Thyroid gland (tissue), 4 donors: ENCODE measurements at places on chromosomes 13 and 19. TPM values are rescaled to one million over a fixed set of nuclear protein-coding genes. Genes with fewer than 3 reads are reported as not detected.

DNA sequence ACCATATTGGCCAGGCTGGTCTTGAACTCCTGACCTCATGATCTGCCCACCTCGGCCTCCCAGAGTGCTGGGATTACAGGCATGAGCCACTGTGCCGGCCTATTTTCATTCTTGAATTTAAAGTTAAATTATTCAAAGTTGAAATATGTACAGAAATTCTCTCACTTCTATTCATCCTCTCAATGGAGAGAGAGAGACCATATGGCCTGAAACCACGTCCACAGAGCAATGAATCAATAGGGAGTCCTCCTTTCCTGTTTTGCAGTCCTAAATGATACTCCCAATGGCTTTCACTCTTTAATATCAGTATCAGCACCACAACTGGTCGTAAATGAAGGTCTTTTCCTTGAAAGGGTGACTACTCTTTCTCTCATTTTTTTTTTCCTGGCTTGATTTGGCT, 30.5 kb upstream of the KCTD4 start:
- no peaks in the 10 kb centered on the region for H3K27me3 ChIP-seq
- no peak overlapping the region for H3K27ac ChIP-seq
- no peaks in the 10 kb centered on the region for H3K36me3 ChIP-seq
- no peak overlapping the region for H3K4me3 ChIP-seq
- no peak for DNase-seq
- no peaks in the 10 kb centered on the region for H3K4me1 ChIP-seq

- H3K27me3 ChIP-seq, result no peaks in the 10 kb centered on the region
- H3K4me1 ChIP-seq, result no peaks in the 10 kb centered on the region
- no peaks in the 10 kb centered on the region for H3K36me3 ChIP-seq
- DNase-seq, result no peak
- no peak overlapping the region for H3K27ac ChIP-seq
- H3K4me3 ChIP-seq, result no peak overlapping the region
Observed at GRCh38 chr19:10201176-10201575, 6.4 kb upstream of the DNMT1 start.

VSTM2B gene
- not detected for total RNA-seq

DNA sequence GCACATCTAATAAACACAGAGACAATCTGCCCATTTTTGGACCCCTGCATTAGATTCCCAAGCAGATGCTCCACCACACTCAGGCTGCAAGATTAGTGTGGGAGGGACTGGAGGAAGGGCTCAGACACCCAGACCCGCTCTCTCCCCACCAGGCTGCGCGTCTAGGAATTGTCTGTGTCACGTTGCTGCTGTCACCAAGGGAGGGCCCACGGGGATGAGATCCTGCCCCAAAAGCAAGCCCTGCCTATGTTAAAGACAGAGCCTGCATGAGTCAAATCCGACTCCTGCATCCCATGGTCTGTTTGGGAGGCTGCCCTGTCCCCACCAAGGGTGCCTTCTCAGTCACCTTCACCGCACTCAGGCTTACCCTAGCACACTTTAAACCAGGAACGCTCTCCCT, 114.4 kb upstream of the ZNF507 start:
- no peak overlapping the region for H3K4me3 ChIP-seq
- DNase-seq, result no peak
- no peak overlapping the region for H3K27ac ChIP-seq
- no peaks in the 10 kb centered on the region for H3K27me3 ChIP-seq

ZNF665 gene
- 9.9 TPM for total RNA-seq

DNA sequence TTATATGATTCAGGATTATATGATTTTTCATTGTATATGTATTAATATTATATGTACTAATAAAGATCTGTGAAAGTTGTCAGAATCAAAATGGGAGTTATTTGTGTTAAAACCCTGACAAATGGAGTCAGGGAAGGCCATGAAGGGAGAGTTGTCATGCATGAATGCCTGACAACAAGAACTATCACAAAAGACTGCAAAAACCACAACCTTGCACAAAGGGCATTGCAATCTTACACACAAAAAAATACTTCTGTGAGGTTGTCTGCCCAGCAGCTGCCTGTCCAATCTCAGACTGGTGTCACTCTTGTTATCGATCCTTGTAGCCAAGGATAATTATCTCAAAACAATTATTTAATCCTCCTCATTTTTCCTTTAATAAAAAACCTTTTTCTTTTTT, 21.2 kb upstream of the RBM26 start:
- H3K27ac ChIP-seq, result no peak overlapping the region
- no peaks in the 10 kb centered on the region for H3K27me3 ChIP-seq
- H3K36me3 ChIP-seq, result no peaks in the 10 kb centered on the region

DNA sequence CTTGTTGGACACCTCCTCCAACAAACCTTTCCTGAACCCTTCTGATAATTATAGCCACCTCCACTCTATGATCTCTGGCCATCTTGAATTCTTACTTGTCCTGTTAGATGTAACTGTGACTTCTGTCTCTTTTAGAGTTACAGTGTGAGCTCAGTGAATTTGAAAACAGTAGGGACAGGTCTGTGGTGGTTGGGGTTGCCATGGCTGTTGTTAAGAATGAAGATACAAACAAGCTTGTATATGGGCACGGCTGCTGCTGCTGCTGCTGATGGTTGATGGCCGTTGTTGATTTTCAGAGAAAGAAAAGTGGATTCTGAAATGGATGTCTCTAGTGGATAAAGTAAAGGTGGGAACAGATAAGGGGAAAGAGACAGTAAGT, 101.5 kb downstream of the STARD13 start:
- no peak for DNase-seq
- no peak overlapping the region for H3K4me3 ChIP-seq
- no peaks in the 10 kb centered on the region for H3K27me3 ChIP-seq
- peaks cover 9% of the 10 kb centered on the region for H3K4me1 ChIP-seq

METTL21C gene
- not detected for total RNA-seq
